Stimulated activated CD8-positive, alpha-beta memory T cell treated with anti-CD3 and anti-CD28 coated beads, Interleukin-15, amount 100 ng/mL, for 4 hours (primary cell): ENCODE measurements at places on chromosomes 4 and X.

DNA sequence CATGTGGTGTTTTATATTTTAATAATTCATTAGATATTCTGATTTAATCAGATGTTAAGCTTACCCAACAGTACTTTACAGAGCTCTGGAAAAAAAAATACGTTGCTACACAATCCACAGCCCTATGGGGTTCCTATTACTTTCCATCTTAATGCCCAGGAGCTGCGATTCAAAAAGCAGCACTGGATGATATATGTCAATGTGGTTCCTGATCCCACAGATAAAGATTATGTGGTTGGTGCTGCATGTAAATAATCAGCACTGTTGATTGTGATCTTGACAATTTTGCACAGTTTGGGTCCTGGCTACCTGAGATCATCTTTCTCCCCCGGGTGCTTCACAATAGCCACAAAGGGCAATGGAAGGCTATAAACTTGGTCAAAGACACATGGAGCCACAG is 72.7 kb upstream of the DCLK2 start:
- no peak for DNase-seq

DNA sequence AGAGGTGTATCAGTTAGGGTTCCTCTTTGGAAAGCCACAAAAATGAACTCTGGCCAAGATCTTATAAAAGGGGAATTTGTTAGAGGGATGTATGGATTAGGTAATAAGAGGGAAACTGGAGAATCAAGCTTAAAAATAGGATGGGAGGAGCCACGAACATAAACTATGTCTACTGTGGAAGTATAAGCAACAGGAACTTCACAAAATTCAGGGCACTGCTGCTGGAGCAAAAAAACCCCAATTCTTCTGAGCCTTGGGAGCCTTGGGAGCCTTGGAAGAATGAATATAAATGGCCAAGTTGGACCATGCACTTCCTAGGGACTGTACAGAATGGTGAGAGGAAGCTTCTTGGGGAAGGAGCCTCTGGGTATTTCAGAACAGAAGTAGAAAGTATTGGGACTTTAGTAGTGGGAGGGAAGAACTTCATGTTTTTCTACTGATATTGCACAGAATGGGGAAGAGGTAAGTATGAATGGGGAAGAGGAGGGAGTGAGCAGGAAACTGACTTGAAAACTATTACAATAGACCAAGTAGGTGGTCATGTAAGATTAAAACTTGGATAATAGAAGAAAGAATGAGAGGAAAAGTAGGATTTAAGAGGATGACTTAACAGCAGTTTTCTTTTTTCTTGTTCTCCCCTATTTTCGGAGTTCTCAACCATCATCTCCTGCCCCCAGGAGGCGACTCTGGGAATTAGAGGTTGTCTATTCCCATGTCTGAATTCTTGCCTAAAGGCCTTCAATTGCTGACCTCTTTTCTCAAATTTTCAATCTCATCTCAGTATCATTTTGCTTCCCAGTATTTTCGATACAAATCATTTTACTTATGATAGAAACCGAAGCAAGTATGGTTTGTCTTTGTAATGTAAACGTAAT is 44.4 kb upstream of the TAPT1 start:
- no peak for DNase-seq

DNA sequence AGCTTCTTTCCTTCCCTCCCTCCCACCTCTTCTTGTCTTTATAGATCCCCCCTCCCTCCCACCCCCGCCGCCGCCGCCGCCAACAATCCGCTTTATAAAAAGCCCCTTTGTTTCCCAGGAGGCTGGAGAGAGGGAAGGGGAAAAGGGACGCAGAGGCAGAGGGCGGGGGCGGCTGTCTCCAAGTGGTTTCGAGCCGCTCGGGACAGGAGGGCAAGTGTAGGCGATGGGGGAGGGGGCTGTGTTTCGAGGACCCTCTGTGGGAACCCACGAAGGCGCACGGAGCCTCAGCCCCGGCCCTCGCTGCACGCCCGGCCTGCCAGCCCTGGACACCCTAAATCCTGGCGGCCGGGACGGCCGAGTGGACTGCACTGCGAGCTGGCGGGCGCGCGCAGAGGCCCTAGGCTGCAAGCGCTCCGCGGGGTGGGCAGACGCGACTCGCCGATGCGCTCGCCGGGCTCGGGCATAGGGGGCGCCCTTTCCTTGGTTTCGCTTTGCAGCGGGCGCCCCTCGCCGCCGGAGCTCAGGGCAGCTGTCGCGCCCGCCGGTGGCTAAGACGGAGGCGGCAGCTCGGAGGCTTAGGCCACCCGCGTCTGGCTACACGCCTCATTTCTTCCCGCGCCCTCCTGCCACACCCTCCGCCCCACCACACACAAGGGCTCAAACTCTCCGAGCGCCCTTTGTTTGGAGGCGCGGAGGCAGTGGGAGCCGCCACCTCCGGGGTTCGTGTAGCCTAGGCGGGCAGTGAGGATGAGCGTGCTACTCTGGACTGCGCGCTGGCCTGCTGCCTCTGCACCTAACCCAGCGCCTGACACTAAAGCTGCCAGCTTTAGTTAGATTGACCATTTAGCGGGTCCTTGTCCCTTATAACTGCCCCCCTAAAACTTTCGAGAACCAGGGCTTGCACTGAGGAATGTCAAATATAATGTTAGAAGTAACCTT is 2.2 kb downstream of the MAMLD1 start:
- DNase-seq: no peak

DNA sequence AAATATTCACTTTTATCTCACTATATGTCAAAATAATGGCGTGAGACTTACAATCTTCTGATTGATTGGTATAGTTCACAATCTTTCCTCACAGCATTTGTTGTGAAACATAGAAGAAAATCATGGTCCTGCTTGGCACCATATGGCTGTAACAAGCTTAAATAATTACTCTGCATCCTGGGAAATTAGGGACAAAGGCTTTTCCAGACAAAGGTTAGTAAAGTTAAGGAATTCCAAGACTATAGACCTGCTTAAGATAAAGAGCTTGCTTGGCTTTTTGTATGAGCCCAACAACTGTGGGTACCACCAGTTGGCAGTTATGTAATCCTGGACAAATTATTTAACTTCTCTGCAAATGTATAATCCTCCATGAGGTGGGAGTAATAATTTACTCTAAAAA is 3.4 kb upstream of the PCDH18 start:
- no peak for DNase-seq

DNA sequence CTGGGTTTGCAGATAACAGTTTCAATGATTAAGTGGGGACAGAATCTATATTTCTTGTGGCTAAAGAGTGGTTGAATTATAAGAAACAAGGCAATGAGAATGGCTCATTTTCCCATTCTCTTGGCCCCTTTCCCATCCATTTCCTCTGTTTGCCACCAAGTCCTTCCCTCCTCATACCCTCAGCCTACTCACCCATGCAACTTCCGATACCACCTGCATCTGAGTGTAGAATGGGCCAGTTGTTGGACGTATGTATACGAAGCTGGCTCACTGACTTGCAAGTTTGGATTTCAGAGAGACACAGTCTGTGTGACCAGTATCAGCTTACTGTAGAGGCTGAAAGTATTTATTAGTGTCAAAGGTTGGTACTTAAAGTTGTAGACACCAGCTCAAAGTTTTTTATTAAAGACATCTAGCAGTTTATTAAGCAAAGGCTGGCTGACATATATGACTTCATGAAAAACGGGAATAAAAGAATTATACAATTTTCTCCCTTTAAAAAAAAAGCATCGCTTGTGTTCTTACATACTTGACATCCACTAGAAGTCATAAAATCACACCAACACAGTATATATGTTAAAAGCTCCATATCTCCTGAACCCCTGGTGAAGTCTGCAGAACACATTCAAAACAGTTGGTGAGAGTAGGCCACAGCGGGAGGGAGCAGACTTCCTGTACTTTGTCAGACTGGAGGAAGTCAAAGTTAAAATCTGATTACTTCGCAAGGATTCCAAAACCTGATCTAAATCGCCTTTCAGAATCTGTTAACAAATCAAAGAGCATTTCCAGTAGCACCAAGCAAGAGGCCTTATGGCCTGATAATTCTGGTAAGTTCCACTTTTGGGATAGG is 22.4 kb upstream of the STIM2 start:
- DNase-seq: no peak

GRCh38 chrX:7614616-7615015 is 228.4 kb upstream of the VCX start:
- no peak for DNase-seq

DNA sequence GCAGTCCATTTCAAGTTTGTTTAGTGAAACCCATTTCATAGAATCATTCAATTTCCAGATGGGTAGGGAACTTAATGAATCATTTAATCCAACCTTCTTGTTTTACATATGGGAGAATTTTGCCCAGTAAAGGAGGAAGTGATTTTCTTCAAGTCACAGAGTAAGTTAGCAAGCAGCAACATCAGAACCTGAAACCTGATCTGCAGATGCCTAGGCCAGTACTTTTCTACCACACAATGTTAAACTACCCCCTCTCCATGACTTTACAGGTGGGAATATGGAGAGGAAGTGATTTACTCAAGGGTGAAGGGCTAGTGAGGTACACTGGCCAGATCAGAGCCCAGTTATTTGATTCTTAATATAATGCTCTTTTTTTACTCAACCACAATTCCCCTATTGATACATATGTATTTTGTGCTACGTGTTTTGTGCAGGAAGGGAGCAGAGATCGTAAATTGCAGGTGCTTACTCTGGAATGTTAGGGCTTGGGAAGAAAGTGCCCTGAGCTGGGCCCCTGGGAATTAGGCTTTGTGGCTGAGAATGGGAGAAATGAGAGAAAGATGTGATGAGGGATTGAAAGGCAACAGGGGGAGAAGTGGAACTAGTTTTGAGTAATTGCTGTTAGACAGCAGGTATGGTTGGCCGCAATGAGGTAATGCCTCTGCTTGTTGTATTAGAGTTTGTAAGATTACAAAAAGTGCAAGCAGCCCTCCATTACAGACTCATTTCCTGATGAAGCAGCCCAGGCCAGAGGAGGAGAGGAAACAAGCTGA is 6.8 kb downstream of the LHFPL1 start:
- no peak for DNase-seq

DNA sequence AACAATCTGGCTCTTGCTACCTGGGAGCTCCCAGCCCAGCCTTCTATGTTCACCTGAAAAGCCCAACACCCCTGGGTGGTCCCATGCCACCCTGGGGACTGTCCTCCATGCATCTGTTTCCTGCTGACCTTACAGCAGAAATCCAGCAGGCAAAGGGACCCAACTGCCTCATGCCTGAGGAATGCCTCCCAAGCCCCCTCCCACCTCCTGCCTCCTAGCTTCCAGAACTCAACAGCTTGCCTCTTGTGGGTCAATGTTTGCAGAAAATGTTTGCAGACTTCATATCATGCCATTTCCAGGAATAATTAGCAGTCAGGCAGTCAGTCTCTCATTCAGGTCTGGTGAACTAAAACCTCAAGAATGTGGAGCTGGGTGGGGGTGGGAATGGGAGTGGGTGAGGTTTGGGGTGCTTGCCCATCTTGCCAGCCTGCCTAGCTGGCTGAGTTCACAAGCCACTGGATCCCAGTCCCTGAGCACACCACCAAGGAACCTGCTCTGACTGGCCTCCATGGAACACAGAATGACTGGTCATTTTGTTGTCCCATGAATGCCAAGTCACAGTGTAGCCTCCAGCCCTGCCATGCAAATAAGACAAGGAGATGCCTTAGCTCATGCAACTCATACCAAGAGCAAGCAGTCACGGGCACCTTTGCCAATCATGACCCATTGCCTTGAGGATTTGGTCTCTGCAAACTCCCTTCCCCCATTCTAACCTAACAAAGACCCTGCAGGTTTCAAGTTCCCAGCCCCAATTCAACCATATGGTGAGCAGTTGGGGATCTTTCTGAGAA is 12.1 kb upstream of the PLAC1 start:
- no peak for DNase-seq

DNA sequence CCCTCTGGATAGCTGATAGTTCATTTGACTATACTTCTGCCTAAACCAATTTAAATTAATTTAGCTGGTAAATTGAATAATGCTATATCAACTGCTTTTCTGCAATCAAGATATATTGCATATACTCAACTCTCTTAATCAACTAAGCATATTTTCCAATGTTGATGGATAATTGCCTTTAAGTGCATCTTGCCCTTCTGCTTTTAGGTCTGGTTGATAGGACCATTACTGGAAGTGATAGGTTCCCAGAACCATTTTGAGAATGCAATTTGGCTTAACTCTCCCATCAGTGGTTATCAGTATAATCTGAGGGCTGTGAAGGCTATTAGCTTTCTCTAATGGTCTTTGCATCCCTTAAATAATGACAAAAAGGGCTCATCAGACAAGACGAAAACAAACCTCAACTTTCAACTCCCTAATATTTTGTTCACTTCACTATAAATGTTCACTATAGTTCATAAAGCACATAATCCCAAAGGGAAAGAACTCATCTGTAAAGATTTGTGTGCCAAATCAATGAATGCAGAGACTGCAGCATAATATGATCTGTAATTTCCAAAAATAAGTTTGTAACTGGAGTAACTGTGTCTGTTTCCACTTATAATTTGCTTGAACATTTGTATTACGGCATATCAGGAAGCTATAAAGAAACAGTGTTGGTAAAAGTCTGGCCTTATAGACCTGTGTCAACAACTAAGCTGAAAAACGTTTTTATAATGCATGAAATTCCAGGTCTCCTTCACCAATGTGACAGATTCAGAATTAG is 273.6 kb downstream of the FBXO8 start:
- DNase-seq: no peak

- DNase-seq: no peak
These were observed 16.2 kb downstream of the BOD1L1 start for GRCh38 chr4:13611283-13611842.

DNA sequence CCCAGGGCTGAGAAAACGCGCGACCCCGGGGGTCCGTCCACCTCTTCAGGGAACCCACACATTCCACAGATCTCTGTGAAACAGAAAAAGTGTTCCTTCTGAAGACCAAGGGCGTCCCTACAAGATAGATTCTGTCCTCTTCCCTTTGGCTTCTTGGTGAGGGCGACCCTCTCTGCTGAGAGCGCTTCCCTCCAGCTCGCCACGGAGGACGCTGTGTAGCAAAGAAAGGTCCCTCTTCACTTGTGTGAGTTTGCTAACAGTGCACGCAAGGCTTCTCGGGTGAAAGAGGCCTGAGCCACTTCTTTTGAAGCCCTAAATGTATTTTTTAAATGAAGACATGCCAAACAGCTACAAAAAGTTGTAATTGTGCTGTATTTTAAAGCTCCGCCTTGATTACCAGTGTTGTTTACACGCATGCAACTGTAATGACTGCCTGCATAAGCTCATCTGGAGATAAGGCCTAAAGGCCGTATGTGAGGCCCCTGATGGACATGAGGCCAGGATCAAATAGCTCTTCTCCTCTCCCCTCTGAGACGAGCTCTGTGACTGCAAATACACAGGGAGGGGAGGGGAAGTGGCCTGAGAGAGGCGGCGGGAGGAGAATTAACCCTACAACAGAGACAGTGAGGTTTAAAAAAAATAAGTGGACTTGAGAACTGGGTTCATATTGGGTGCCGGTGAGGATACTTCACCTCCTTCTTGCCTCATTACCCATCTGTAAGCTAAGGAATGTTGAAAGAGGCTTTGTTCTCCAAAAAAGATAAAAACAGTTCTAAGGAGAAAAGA is 95.5 kb downstream of the SOWAHB start:
- DNase-seq: no peak

GRCh38 chr4:910366-911091 is 21.6 kb downstream of the GAK start:
- DNase-seq: no peak
